Right ventricle myocardium superior (tissue), 1 donor: ENCODE measurements at places on chromosomes 11 and 22. TPM values are rescaled to one million over a fixed set of nuclear protein-coding genes. Genes with fewer than 3 reads are reported as not detected.
A peak's percentile ranks its signal among the peaks of the same experiment; 100 is the strongest.

DNA sequence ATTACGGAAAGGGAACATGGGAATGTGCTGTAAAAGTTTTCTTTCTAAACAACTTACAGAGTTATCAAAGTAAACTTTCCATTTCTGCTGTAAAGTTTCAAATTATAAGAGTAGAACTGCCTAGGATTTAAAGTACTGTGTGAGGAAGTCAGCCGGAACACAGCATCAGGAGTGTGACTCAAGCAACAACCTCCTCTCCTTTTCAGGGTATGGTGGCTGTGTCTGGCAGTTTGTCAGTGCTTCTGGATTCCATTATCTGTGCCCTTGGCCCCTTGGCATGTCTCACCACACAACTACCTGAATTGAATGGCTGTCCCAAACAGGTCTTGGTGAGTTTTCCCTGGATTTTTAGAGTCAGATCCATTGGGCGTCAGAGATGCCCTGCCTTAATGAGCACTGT is 6.9 kb upstream of the TOM1 start:
- DNase-seq, result no peak

DNA sequence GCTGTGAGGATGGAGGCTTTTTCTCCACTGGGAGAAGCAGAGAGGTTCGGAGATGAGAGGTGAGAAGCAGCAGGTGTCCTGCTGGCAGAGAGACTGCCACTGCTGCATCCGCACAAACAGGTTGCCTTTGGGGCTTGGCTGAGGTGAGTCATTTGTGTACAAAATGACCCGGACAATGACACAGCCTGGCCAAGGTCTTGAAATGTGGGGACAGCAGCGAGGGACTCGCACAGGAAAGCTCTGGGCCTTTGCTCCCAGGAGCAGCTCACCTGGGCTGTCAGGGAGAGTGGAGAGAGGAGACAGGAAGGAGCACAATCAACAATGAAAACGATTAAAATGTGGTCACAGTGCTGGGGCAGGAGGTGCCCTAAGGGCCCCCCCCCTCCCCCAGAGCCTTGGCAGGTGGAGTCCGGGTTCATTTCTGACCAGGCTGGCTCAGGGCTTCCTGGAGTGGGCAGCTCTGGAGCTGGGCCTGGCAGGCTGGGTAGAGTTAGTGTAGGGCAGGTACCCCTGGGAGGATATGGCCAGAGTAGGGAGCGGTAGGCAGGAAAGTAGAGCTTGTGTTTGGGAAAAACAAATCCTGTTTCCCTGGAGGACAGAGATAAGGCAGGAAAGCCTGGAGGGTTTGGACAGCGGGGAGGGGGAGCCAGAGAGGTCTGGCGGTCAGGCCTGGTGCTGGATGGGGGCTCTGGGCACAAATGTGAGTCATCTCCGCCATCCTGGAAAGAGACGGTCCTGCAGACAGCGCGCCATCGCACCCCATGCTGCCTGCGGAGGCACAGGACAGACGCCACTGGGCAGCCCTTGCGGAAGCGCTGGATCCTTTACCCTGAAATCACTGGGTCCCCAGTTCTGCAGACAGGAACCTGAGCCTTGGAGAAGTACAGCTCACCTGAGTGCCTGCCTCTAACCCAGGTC is 37.8 kb upstream of the CELSR1 start:
- peak; percentile 65 for DNase-seq

DNA sequence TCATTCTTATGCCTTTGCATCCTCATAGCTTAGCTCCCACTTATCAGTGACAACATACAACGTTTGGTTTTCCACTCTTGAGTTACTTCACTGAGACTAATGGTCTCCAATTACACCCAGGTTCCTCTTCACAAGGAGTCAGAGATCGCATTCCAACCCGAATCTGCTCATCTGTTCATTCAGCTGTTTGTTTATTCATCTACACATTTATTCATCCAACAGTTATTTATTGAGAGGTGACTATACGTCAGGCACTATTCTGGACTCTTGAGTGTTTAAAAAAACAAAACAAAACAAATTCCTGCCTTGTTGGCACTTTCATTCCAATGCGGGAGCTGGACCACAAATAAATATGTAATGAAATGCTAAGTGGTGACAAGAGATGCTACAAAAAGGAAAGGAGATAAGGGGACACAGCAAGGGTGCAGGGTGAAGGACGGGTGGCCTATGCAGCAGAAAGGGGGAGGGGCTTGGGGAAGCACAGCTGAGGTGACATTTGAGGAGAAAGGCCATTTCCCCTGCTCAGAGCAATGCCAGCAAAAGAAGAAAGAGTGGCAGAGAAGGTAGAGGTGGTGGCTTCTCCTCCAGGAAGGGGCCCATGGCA is 393.8 kb upstream of the SYN3 start:
- no peak for DNase-seq

GRCh38 chr11:7591987-7592386 is 78.2 kb downstream of the PPFIBP2 start:
- no peak for DNase-seq

DNA sequence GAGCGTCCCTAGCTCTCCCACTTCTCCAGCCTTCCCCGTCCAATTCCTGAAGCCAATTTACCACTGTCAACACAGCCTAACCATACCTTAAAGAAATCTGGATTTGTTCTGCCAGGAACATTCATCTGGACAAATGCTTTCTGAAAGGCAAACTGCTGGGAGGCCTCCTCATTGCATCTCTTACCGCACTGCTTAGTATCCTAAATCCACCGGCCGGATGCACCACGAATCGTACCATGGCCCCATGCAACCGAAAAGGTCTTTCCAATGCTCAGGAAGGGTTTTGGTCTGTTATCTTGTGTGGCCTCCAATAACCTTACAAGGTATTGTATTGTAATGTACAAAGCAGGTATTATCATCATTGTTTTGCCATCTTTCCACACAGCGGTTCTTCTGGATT is 57.6 kb downstream of the MYH9 start:
- no peak for DNase-seq

GRCh38 chr11:65529475-65530156 is 4.7 kb downstream of the SCYL1 start:
- no peak for DNase-seq

DNA sequence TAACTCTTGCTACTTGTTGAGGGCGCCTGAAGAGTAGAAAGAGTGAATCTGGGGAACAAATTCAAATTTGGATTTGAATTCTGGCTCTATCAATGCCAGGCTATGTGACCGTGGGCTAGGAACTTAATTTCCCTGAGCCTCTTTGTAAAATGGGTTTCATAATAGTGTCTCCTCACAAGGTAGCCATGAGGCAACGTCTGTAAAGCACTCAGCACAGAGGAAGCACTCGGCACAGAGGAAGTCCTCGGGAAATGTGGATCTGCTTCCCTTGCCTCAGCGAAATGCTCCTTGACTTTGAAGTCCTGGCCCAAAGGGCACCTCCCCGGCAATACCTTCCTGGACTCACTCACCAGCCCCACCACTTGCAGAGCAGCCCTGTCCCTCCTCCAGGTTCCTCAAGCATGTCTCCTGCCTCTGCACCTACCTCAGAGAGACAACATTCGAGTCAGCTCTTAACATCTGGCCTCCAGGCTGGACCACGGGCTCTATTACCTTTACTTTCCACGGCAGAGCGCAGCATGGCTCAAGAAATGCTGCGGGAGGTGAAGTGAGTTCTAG is 17.7 kb downstream of the CD6 start:
- DNase-seq, result no peak

- no peak for DNase-seq
Measured at GRCh38 chr22:41913040-41913719, 1.7 kb downstream of the SHISA8 start.

- no peak for DNase-seq
Measured at GRCh38 chr11:59560290-59560701, 49.0 kb downstream of the OR4D9 start.

DNA sequence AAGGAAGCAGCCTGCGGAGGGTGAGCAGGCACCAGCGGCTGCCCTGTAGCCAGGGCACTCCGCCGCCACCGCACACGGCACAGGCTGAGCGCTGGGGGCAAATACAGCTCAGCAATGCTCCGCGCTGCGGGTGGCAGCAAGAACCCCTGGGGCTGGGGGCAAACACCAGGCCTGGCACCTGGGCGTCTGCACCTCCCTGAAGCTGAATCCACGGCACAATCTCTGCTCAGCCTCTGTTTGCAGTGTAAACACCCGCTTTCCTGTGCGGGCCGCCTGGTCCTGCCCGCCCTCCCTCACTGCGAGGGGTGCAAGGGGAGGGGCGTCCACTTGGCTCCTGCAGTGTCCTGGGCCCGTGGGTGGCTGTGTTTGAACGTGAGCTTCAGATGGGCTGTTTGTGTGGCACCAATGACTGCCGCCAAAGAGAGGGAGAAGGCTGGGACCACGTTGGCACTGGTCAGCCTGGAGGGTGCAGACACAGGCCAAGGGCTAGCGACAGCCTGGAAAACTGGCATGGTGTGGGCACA is 14.8 kb upstream of the MPPED1 start:
- no peak for DNase-seq

DNA sequence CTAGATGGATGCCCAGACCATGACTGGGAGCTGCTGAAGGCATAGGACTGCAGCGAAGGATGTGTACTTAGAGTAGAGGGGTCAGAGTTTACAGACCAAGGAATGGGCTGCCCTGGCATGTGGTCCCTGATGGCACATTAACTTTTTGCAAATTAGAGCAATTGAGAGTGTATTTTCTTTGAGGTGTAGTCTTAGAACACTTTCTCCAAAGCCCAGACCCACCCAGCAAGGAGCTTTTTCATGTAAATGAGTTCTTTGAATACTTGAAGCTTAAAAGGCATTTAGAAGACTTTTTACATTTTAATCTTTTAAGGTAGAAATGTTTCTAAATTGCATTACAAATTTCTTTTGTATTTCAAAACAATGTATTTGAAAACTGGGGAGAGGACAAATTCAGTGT is 8.9 kb downstream of the OR4X1 start:
- no peak for DNase-seq

DNA sequence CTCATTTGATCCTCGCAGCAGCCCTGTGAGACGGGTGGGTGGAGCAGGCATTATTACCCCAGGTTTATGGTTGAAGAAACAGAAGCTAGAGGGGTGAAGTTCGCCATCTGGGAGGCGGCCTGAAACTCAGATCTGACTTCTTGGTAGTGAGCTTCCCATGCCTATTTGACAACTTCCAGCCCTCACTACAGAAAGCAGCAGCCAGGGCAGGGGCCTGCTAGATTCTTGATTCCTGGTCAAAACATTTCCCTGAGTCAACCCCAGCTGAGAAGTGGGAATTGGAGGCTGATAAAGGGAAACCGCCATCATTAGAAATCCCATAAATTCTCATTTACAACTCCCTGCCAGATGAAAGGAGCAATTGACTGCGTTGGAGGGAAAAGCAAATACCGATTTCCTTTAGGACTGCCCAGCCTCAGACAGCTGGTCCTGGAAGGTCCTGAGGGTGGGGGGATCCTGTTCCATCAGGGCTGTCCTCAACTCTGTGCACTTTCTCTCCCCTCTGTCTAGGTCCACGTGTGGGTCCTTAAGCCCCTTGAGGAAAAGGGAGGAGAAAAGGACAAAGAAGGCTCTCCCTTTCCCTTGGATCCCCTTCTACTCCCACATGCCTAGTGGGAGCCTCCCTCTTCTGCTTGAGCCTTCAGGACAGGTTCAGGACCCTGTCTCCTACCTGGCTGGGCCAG is 10.2 kb upstream of the NECTIN1 start:
- no peak for DNase-seq

DNA sequence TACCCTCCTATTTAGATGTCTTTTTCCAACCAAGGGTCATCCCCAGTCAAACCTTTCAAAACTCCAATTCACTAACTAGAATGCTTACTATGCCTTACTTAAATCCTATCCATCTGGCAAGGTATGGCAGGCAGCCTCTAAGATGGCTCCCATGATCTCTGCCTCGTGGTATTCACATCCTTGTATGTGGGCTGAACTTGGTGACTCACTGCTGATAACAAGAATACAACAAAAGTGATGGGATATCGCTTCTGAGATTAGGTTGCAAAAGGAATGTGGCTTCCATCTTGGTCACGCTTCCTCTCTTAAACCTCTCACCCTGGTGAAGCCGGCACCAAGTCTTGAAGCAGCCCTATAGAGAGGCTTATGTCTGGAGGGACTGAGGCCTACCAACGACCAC is 29.6 kb upstream of the UPB1 start:
- DNase-seq, result no peak

DNA sequence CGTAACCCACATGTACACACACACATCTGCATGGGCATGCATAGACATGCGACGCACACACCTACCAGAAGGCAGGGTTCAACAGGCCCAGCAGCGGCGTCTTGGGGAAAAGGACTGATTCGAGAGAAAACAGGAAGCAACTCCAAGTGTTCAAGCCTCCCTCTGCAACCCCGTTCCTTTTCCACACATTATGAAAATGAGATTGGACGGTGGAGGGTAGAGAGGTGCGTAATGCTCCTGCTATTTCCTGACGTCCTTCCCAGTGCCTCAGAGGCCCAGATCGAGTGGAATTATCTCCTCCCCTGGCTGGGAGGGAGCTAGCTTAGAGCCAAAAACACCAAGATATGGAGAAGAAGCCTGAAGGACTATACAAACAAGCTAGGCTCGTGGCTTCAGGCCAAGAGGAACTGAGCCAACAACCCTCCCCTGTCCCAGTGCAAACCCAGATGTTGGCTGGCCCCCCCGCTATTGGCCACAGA is 289.2 kb downstream of the MN1 start:
- peak; percentile 92 for DNase-seq

DNA sequence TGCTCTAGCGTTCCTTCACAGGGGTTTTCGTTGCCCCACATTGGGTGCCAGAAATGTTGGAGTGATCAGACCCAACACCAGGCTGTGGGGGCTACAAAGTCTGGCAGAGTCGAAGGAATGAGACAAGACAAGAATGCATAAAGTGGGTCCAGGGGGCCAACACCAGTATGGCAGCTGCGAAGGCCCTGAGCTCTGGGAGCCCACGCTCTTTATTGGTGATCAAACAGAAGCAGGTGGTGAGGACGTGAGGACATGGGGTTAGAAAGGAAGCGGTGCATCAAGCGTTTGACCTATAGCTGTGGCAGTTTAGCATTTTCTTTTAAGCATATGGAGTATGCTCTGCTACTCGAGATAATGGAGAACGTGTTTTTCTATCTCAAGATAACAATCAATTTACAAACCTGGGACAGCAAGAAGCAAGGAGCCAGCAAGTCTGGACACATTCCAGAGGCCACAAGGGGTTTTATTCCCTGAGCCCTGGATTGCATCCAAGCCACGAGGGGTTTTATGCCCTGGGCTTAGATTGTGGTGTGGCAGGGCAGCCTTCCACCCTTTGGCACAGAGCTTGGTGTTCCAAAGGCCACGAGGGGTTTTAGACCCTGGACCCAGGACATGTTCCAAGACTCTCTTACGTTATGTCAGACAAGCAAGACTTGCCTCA is 3.9 kb upstream of the DNAJB13 start:
- DNase-seq, result no peak

The B3GAT1 gene
- total RNA-seq, result 0.11 TPM

The FAM227A gene
- total RNA-seq, result 0.43 TPM

The MMP8 gene
- not detected for total RNA-seq

The NUP98 gene
- total RNA-seq, result 43.2 TPM

The GRK3 gene
- total RNA-seq, result 3.7 TPM
